Stimulated activated CD8-positive, alpha-beta memory T cell treated with anti-CD3 and anti-CD28 coated beads, Interleukin-4, amount 100 ng/mL, for 1 hour (primary cell): ENCODE measurements at places on chromosomes 4 and X.

DNA sequence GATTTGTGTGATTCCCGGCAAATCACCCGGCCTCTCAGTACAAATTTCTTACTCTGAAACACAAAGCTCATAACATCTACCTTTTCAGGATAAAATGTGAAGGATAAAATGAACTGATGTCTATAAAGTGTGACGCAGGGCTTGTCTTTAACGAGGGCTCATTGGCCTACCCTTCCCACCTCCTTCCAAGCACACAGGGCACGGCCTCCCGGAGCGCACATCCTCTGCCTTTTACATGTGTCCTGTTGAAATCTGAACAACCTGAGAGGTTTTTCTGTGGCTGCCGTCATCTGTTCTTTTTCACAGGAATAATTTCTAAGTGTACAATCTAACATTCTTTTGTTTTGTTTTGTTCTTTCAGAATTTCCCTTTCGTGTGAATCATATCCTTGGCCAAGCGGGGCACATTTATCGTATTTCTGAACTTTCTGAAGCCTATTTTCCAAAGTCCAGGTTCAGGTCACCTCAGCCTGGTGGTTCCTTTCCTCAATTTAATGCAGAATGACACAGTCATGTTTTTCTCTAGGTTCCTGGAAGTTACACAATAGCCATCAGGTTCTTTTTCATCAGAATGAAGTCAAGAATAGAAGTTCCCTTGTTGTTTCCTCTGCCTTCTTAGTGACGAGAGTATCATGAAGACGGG lies 53.1 kb upstream of the SPRY1 start:
- DNase-seq, result no peak

GRCh38 chr4:43607827-43608461 lies 715.4 kb downstream of the GRXCR1 start:
- no peak for DNase-seq

- no peak for DNase-seq
These were observed 26.9 kb downstream of the ZNF41 start for GRCh38 chrX:47456080-47456479.

DNA sequence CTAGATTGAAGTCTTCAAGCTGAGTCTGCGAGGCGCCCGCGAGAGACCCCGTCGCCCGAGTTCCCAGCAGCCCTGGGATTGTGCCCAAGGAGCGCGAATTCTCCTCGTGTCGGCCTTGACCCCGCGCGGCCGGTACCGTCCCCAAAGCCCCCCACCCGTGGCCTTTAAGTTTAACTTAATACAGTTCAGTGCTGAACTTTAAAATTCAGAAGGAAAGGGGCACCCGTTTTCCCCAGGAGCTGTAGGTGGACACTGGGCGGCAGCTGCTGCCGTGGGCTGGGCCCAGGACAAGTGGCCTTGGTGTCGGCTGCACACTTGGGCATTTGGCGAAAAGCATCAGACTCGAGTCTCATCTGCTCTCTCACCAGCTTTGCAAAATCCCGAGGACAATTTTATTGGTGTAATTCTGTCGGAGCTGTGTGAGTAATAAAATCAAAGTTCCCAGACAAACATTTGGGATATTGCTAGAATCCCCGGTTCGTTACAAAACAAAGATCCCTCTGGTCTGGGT lies 634 bp downstream of the CWH43 start:
- DNase-seq, result no peak

- DNase-seq, result no peak
These were observed 139.8 kb downstream of the BCOR start for GRCh38 chrX:39957816-39958566.

GRCh38 chr4:112058433-112058832 lies 86.8 kb upstream of the FAM241A start:
- DNase-seq, result no peak

DNA sequence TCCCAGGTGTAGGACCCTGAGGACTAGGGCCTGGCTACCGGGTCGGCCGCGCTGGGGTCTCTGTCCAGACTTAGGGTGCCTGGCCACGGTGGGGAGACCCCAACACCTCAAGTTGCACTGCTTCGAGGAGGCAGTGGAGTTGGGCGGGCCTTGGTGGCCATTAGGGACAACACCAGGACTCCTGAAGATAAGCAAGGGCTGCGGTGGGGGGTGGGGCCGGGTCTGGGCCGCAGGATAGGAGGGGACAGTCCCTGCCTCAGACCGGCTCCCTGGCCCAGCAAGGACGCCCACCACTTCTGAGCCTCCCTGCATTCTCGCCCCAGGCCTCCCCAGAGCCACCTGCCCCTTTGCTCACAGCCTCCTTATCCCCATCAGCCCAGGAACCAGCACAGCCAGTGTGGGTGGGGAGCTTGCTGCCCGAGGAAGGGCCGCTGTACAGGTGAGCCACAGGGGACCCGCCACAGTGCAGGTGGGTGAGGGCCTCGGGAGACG lies 5.5 kb upstream of the MXD4 start:
- no peak for DNase-seq

GRCh38 chr4:149765630-149766029 lies 50.0 kb downstream of the IQCM start:
- no peak for DNase-seq

DNA sequence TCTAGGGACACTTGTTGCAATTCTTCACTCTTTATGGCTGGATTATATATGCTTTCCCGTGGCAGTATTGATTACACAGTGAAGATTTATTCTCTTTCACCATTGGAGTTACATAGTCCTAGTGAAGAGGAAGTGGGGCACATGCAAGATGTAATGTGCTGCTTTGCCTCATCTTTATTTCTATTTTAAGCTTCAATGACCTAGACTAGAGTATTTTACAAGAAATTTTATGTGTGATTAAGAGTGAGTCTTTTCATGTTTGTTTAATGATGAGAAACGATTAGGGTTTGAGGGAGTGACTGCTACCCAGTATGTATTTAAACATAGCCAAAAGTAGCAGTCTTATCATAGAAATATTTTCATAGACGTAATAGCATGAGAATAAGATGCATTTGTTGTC lies 30.8 kb downstream of the DIAPH2 start:
- no peak for DNase-seq

DNA sequence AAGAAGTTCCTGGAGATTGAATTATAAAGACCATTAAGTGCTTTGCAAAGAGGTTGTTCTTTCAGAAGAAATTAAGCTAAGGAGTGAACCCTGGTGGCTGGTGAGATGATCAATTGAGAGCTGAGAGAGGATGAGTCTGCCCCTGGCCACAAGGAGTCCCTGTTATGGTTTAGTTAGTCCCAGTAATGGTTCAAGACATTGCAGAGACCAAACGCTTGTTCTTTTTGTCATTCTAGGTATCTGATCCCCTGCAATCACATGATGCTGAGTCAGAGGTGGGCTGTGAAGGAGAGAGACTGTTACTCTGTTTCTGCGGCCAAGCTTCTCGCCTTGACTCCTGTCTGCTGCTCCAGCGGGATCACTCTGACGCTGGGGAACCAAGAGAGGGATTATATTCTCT lies 114.5 kb downstream of the GATB start:
- no peak for DNase-seq

DNA sequence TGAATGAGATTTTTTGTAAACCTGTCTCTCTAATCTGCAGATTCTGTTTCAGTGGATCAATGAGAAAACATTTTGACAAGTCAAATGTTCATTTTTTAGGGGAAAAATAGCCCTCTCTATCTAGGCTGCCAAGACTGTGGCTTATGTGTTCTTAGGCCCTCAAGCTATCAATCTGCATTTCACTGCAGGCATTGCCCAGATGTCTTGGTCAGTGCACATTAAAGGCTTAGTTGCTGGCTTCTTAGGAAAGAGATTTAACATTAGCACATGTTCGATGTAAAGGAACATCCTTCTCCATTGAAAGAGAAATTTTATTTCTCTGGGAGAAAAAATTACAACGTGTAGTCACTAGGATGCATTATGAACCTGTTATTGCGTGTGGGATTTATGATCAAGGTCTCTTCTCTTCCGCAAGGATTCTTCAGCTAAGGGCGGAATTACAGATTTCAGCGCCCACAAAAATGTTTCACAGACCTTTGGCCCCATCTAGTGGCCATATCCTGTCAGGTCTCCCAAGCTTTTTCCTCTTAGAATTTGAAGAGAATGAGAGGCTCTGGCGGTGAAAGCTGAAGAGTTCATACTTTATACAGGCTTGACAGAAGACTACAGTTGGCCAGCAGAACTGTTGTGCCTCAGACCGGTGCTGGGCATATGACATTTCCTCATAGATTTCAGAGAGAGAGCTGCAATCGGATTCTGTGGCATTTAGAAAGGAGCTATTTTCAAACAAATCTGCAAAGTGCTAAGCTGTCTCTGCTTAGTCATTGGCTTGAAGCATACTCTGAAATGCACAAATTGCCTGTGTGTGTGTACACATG lies 144.6 kb upstream of the NOCT start:
- no peak for DNase-seq

GRCh38 chr4:146029939-146030710 lies 91.5 kb upstream of the ZNF827 start:
- DNase-seq, result no peak
